ENCODE measurements at places on chromosomes 3 and 15.

GRCh38 chr3:14841836-14842235, 23.1 kb downstream of the FGD5 start:
- no peak overlapping the region for H3K4me3 ChIP-seq
- peaks cover 32% of the 10 kb centered on the region for H3K27me3 ChIP-seq

- H3K27me3 ChIP-seq, result peaks cover 74% of the 10 kb centered on the region
- no peak overlapping the region for H3K27ac ChIP-seq
- DNase-seq, result no peak
- H3K4me3 ChIP-seq, result no peak overlapping the region
Observed at GRCh38 chr15:68429691-68430470, 2.1 kb downstream of the ITGA11 start.

DNA sequence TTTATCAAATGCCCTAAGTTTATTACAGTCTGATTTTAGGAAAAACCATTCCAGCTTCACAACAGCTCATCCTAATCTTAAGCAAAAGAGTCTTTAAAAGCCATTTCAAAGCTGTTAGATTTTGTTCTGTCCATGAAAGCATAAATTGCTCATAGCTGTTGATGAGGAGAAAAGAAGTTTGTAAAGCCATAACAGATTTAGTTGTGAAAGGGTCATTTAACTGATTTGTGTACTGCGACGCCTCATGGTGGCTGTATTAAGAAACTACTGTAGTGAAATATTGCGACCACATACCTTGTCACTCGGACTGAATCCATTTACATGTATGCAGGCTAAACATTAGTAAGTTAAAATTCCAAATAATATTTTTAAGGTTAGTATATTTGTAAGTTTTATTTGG, 20.9 kb downstream of the BBX start:
- no peaks in the 10 kb centered on the region for H3K27me3 ChIP-seq
- H3K4me3 ChIP-seq, result no peak overlapping the region
- H3K36me3 ChIP-seq, result no peaks in the 10 kb centered on the region
- H3K4me1 ChIP-seq, result no peaks in the 10 kb centered on the region

DNA sequence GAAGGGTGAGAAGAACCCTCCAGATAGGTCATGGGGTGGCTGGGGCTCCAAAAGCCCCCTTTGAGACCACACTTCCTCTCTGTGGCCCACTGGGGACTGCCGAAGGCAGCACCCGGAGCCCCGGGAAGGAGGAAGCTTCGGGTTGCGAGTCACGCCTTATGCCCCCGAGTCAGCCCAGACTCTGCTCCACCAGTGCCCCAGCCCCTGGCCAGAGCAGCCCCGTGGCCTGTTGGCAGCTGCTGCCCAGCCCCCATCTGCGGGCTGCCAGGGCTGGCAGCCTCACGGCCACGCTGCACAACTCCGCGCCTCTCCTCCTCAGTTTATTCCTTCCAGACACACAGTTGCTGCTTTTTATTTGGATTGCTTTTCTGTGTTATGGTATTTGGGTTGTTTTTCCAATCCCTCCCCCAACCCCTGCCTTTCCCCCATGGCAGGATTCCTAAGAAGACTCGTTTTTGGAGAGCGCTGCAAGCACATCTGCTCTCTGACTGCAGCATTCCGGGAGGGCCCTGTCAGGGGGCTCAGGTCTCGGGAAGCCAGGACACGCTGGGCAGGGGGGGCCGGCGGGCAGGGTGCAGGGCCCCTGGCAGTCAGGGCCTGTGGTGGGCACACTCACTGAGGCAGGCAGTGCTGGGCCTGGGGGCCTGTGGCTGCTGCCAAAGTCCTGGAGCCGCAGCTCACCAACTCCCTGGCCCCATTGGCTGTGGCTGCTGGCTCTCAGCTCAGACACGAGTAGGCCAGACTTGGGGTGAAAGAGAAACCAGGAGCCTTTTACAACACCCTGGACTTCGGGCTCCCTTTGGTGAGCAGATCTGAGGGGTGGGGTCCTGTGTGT, 20.2 kb downstream of the MAGEF1 start:
- H3K27me3 ChIP-seq, result no peaks in the 10 kb centered on the region
- H3K4me3 ChIP-seq, result no peak overlapping the region
- H3K36me3 ChIP-seq, result no peaks in the 10 kb centered on the region
- peaks cover 4% of the 10 kb centered on the region for H3K4me1 ChIP-seq
